ENCODE measurements at places on chromosomes 3 and 15.

DNA sequence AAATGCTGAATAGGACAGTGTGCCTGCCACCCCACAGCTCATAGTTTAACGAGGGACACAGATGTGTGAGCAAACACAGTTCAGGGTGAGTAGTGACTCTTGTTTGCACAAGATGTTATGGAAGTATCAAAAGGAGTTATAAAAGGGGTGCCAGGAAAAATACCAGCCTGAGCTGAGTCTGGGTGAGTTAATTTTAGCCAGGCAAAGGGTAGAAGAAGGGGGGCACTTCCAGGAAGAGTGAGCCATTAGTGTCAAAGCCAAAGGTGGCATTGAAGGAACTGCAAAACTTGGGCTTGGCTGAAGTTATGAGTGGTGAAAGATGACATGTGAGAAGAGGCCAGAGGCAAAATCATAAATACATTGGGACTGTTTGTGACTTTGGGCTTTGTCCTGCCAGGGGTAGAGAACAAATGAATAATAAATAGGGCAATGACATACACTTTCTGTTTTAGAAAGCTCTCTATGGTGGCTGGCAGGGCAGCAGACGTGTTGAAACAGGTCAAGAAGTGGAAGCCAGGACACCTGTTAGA, 1.9 kb upstream of the SPPL2A start:
- no peak for DNase-seq

- DNase-seq = no peak
Measured at GRCh38 chr3:71087143-71088018, 496.1 kb downstream of the FOXP1 start.

- DNase-seq = no peak
Measured at GRCh38 chr15:69576035-69576526, 123.5 kb downstream of the RPLP1 start.

DNA sequence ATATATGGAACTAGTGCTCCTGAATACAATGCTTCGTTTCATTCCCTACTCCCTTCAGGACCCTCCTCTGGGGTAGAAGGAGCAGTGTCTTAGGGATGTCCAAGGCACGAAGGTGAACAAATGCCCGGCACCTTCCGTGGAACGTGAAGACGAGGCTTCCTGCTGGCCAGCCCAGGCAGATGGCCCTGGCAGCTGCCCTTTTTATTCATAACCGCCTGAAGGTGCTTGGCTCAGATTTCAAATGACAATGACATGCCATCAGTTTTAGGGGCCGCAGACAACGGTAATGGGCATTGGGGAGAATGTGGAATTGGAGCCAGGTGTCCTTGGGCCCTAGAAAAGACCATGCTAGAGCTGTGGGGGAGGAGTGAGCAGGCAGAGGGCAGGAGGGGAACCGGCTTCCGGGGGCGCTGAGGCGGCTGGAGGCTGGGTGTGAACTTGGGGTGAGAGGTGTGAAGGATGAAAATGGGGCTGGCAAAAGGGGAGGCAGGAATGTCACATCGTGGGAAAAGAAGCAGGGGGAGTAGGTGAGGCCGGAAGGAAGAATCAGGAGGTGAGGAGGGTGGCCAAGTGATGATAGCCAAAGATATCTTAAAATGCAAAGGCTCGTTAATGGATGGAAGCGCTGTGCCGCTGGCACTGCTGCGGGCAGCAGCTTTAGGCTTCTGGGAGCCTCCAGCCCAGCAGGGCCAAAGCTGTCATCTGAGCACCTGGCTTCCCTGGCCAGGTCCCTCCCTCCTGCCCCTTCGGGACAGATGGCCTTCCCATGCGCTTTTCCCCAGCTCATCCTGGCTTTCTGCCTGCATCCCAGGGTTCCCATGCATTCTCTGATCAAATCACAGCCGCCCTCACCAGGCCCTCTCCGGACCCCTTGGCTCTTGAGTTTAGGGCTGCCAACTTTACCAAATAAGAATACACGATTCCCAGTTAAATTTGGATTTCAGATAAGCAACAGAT, 93.7 kb downstream of the TMEM266 start:
- DNase-seq = no peak

DNA sequence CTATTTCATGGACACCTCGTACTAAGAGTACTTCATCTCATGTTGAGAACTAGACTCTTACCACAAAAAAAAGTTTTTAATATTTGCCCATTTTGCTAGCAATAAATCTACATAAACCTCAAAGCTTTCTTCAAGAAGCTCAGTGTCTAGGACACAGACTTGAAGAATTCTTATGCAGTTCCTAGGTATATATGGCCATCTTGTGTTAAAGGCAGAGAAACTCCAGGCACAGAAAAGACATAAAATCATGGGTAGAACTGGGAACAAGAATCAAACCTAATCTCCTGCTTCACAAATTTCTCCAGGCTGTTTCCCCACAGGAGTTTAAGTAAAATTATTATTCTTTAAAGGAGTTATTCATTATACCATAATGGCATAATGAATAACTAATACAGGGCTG, 4.4 kb downstream of the MBD4 start:
- no peak for DNase-seq

DNA sequence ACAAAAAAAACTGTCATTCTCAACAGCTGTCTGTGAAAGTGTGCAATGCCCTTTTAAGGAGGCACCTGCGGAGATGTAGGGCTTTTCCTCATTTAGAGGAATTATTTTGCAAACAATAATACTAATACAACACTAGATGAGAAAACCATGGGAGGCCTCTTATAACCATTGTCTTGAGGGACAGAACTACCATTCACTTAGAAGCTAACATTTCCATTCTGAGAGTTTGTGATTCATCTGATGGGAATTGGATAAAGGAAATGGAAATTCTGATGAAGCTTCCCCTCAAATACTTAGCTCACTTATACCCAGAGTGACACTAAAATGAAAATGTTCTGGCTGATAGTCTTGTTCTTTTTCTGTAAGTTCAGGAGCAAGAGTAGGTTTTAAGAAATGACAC, 147.7 kb downstream of the CADPS start:
- no peak for DNase-seq
